Hepatocyte (in vitro differentiated cells): ENCODE measurements at places on chromosomes 12 and 14. TPM values are rescaled to one million over a fixed set of nuclear protein-coding genes. Genes with fewer than 3 reads are reported as not detected.

- H3K4me1 ChIP-seq = no peaks in the 10 kb centered on the region
- no peaks in the 10 kb centered on the region for H3K36me3 ChIP-seq
- no peak for DNase-seq
These were observed 313.7 kb downstream of the ADAMTS20 start for GRCh38 chr12:43238281-43238680.

GRCh38 chr14:104871656-104872468 is 6.8 kb downstream of the CEP170B start:
- no peak overlapping the region for H3K27ac ChIP-seq
- H3K27me3 ChIP-seq = no peaks in the 10 kb centered on the region
- H3K4me3 ChIP-seq = no peak overlapping the region
- no peak for DNase-seq

DNA sequence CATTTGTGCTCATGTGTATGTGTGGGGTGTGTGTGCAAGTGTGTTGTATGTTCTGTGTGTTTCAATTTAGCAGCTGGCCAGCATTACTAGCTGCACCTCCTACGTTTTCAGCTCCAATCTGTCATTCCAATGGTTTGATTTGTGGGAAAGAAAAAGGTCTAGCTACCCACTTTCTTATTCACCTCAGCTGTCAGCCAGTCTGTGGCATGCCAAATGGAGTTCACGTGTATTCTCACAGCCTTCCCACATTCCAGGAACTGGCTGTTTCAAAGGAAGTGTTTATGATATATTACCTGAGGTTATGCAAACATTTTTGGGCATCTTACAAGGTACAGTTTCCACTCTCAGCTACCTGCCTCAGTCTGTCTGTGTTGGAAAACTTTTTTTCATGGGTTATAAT is 220.2 kb upstream of the CPNE8 start:
- no peak overlapping the region for H3K27ac ChIP-seq
- H3K36me3 ChIP-seq = no peaks in the 10 kb centered on the region
- H3K4me3 ChIP-seq = no peak overlapping the region
- DNase-seq = no peak
- H3K27me3 ChIP-seq = no peaks in the 10 kb centered on the region

DNA sequence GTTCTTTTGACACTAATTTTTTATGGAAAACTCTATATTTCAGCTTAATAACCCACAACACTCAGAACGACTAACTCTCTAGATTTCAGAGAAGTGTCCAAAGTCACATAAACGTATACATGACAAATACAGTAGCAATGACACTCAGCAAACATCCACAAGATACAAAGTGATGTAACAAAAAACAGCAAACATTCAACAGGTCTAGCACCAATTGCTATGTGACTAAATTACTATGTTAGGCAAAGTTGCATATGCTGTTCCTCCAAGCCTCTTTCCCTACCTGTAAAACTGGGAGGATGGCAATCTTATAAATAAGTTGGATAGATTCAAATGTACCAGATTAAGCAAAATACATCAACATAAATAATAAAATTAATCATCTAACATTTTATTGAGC is 1.7 kb downstream of the RECQL start:
- no peak overlapping the region for H3K4me3 ChIP-seq
- H3K27ac ChIP-seq = no peak overlapping the region
- no peak for DNase-seq
- no peaks in the 10 kb centered on the region for H3K27me3 ChIP-seq
- H3K36me3 ChIP-seq = no peaks in the 10 kb centered on the region

DNA sequence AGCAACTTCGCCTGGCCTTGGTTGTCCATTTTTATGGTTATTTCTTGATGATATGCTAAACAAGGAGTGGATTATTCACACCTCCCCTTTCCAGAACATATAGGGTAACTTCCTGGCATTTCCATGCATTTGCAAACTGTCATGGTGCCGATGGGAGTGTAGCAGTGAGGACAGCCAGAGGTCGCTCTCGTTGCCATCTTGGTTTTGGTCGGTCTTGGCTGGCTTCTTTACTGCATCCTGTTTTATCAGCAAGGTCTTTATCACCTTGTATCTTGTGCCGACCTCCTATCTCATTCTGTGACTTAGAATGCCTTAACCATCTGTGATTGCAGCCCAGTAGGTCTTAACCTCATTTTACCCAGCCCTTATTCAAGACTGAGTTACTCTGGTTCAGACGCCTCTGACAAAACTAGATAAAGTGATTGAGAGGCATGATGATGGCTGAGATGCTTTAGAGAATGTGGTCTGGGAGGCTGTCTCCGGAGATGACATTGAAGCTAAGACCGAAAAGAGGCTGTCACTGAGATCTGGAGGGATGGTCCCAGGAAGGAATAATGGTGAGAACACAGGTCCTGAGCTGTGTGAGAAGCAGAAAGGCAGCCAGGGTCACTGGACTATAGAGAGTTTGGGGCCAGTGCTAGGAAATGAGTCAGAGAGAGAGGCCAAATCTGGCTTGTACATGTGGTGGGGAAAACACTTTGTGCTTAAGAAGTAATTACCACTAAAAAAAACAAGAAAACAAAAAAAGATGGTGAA is 2.9 kb downstream of the GLT1D1 start:
- H3K4me3 ChIP-seq = no peak overlapping the region
- H3K36me3 ChIP-seq = no peaks in the 10 kb centered on the region
- peaks cover 43% of the 10 kb centered on the region for H3K27me3 ChIP-seq
- H3K4me1 ChIP-seq = peaks cover 4% of the 10 kb centered on the region

The PLD4 gene
- total RNA-seq = not detected in 2 replicates

- no peak for DNase-seq
- H3K27ac ChIP-seq = no peak overlapping the region
- no peaks in the 10 kb centered on the region for H3K4me1 ChIP-seq
- H3K27me3 ChIP-seq = no peaks in the 10 kb centered on the region
- H3K36me3 ChIP-seq = no peaks in the 10 kb centered on the region
These were observed 380.4 kb upstream of the CCDC196 start for GRCh38 chr14:66105815-66106214.

- H3K27me3 ChIP-seq = no peaks in the 10 kb centered on the region
- H3K4me3 ChIP-seq = no peak overlapping the region
- no peaks in the 10 kb centered on the region for H3K36me3 ChIP-seq
- no peak for DNase-seq
- no peak overlapping the region for H3K27ac ChIP-seq
- peaks cover 25% of the 10 kb centered on the region for H3K4me1 ChIP-seq
These were observed 161.6 kb upstream of the HIF1A start for GRCh38 chr14:61533513-61534255.

DNA sequence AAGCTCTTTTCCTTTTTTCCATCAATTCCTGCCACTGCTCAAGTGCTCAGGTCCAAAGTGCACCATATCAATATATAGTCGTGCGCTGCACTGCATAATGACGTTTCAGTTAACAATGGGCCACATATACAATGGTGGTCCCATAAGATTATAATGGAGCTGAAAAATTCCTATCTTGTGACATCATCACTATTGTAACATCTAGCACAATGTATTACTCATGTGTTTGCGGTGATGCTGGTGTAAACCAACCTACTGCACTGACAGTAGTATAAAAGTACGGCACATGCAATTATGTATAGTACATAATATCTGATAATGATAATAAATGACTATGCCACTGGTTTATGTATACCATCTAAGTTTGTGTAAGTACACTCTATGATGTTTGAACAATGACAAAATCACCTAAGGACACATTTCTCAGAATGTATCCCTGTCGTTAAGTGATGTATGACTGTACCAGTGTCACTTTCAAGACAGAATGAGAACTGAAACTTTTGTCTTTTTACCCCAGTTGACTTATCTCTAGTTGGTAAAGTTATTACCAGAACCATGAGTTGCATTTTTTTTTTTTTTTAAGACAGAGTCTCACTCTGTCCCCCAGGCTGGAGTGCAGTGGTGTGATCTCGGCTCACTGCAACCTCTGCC is 53.7 kb upstream of the INSM2 start:
- no peak for DNase-seq
- peaks cover 15% of the 10 kb centered on the region for H3K27me3 ChIP-seq
- no peak overlapping the region for H3K4me3 ChIP-seq
- H3K4me1 ChIP-seq = no peaks in the 10 kb centered on the region
- no peaks in the 10 kb centered on the region for H3K36me3 ChIP-seq
- no peak overlapping the region for H3K27ac ChIP-seq
